ENCODE measurements at places on chromosomes 1 and 21.

DNA sequence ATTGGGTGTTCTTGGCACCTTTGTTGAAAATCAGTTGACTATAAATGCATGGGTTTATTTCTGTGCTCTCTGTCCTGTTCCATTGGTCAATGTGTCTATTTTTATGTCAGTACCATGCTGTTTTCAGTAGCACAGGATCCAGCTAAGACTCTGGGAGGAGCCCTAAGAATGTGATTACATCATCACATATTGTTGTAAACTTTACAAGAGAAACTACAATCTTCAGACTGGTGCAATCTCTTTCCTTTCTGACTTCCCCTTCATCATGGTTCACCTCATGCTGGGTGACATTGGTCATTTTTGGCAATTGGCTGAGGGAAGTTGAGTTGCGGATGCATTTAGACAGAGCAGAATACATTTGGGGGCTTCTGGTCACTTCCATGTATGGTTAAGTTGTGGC, 88.4 kb downstream of the C21orf91 start:
- DNase-seq: peak; percentile 86

- DNase-seq: no peak
Measured at GRCh38 chr1:50701706-50702317, 258.3 kb downstream of the FAF1 start.

GRCh38 chr1:117010310-117010969, 8.9 kb downstream of the CD101 start:
- no peak for DNase-seq

DNA sequence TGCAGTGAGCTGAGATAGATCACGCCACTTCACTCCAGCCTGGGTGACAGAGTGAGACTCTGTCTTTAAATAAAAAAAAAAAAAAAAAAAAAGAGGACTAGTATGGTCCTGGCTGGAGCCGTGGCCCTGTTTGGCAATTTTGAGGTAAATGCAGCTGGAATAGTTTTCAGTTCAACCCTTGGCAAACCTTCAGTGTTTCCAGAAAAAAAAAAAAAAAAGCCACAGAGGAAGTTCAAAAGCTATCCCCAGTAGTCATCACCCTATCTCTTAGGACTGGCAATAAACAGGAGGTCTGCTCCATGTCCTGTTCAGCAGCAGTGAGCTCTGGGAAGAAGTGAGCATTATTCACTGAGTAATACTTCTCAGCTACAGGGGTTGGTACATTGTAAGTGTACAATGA, 56.8 kb upstream of the ERRFI1 start:
- no peak for DNase-seq

DNA sequence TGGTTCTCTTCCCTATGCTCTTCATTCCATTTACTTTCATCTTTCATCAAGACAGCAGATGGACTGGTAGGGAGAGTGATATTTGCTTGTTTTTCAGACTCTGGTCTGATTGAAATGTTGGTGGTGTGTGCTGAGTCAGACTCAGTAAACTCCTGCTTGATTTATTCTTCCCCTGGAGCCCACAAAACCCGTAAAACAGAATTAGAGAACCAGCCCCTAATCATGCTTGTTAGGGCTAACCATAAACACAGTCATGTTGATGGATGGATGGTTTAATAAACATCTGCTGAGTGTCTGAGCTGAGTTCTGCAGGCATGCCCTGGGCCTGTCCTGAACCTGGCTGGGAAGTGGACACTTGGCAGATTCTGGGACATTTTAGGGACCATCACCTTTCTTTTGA, 24.8 kb downstream of the NOS1AP start:
- no peak for DNase-seq

DNA sequence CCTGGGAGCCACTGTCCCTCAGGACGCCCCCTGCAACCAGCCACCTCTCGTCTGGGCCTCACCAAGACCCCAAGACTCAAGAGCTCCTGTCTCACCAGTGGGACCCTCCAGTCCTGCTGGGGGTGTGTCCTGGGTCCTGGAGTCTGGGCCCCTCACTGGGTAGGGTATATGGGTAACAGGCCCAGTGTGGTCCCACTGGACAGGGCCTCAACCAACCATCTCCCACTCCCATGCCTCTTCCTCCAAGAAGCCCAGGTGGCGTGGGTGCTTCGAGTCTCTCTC, 725 bp upstream of the VWA1 start:
- no peak for DNase-seq

DNA sequence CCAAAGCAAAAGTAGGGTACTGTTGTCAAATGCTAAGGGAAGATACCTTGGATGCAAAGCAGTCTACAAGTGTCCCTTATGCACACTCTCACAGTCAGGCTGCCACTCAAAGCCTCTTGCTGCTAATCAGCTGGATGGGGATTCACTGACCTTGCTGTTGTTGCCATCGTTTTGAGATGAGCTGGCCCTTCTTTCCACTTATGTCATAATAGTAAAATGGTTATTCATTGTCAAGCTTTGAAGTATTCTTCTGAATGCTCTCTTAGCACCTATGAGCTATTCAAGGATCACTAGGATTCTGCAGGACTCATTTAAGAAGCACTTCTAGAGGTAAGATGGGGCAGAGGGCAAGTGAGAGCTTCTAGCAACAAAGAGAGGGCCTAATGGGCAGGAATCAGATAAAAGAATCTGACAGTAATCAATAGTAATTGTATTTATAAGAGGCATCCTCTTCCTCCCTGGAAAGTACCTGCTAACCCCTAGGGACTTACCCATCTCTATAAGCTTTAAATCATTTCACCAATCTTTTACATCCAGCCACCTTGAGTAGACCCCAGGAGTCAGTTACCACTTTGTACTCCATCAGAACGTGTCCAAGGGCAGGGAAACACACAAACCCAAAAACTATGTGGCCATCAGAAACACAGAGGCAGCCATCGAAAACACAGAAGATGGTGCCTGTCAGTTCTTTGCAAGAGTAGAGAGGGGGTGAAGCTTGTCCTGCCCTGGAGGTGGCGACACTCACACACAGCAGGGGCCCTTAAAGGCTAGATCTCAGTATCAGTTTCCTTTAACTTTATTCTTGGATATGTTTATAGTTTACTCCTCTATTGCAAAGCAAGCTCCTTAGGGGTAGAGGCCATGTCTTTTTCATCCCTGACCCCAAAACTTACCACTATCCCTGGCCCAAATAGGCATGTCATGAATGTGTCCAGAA, 103.7 kb upstream of the NFIA start:
- peak; percentile 2 for DNase-seq

DNA sequence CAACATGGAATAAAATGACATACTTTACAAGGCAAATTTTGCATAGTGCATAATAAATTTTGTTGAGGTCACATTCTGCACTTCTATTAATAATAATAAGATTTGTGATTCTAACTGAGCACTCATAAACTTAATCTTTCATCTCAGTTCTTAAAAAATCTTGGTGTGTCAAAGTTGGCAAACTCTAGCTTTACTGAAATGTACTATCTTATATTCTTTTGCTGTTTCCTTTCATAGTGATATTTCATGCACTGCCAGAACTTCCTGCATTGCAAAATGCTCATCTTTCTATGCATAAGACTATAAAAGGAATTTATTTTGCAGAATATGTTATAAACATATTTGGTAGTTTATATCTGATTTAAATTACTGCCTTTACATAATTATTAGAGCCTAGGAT, 797.6 kb downstream of the ADGRL2 start:
- DNase-seq: no peak

- no peak for DNase-seq
Measured at GRCh38 chr1:78255846-78256245, 210.1 kb downstream of the GIPC2 start.

DNA sequence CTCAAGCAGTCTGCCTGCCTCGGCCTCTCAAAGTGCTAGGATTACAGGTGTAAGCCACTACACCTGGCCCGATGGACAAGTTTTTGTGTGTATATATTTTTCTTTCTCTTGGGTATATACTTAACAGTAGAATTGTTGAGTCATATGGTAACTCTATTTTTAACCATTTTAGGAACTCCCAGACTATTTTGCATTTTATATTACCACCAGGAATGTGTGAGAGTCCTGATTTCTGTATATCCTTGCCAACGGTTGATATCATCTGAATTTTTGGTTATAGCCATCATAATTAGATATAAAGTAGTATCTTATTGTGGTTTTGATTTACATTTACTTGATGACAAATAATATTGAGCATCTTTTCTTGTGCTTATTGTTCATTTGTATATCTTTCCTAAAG, 20.7 kb downstream of the FNBP1L start:
- DNase-seq: no peak

All from AML-193 (cell line).